ACHN (cell line): ENCODE measurements at places on chromosomes 1 and 21.
A peak's percentile ranks its signal among the peaks of the same experiment; 100 is the strongest.

- no peak for DNase-seq
These were observed 50.0 kb downstream of the FOXO6 start for GRCh38 chr1:41411229-41411628.

- no peak for DNase-seq
These were observed 14.1 kb upstream of the STXBP3 start for GRCh38 chr1:108732398-108732797.

DNA sequence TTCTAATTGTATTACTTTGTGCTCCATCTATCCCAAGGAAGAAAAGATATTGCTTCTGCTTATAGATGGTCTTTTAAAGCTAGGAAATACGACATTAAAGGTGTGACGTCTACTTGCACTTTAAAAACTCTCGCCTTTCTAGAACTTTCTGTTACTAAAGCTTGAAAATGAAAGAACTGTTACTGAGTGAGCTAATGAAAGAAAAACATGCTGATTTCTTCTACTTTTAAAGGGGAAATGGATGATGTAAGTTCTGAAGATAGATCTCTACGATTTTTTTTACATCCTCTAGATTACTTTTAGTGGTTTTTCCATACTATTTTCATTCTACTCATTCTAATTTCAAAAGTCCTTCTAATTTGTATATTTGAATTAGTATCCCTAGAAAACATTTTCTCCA lies 387.5 kb downstream of the USP25 start:
- DNase-seq: no peak

- no peak for DNase-seq
These were observed 10.3 kb downstream of the PRRX1 start for GRCh38 chr1:170674239-170674638.

DNA sequence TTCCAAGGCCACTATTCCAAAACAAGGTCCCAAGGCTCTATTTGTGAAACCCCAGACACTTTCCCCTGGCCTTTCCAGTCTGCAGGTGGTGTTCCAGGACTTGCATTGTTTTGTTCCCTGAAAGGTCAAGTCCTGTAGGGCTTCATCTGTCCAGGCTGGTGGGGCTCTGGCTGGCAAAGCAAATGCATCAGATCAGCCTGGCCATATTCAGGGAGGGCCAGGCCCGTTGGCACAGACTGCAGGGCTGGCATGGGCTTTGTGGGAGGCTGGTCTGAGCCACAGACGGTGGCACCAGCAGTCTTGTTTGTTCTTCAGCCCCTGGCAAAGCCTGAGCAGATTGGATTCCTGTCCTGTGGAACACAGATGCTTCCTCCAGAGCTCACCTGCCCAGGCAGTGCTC lies 93.0 kb downstream of the SPATA46 start:
- DNase-seq: no peak

DNA sequence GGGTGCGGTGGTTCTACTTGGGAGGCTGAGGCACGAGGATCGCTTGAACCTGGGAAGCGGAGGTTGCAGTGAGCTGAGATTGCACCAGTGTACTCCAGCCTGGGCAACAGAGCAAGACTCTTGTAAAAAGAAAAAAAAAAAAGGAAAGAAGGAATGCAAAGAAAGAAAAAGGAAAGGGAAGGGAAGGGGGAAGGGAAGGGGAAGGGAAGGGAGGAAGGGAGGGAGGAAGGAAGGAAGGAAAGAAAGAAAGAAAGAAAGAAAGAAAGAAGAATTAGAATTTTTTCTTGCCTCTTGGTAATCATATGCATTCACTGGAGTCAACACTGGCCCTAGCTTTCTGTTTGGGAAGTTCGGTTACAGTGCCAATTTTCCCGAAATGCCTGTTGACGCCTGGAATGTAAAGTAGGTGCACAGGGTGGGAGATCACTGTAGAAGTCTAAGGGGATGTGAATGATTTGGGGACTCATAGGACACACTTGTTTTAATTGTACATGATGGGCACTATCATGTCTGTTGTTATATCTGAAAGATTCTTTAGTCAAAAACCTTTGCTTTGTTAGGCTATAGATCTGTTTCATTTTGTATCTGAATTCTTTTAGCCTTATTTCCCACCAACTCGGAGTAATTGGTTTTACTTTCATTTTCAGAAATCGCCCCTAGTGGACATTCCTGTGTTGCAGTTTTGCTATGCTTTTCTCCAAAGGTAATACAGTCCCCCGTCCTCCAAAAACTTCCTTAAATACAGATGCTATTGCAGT lies 59.8 kb upstream of the MORC3 start:
- DNase-seq: peak; percentile 81

DNA sequence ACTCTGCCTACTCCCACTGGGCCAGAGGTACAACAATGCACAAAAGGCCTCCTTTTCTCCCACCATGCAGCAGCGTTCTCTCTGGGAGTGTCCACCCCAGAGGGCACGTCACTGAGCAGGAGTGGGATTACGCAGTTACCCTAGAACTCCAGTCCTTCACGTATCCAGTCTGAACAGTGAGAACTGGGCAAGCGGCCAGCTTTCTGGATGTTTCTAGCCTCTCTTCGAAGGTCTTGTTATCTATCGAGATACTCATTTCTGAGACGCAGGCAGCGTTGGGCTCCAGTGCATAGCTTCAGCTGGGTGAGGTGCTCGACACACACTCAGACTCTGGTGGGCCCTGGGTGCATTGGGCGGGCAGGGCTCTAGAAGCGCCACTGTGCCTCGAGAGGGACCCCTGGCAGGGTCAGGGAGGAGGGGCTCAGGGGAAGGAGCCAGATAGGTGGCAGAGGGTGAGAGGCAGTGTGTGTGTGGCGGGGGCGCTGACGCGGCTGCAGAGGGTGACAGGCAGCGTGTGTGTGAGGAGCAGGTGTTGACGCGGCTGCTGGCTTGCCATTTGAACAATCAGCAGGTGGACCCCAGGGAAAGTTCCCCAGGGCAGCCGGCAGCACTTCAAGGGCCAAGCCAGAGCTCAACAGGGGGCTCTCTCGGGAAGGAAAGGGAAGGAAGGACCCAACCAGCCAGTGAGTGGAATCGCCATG lies 27.9 kb downstream of the PRDM15 start:
- DNase-seq: no peak

- DNase-seq: no peak
These were observed at the start of gene CHD5 for GRCh38 chr1:6180268-6180706. Gene CHD5 (minus strand): TSS chr1:6180321. CDS start chr1:6180023, 298 bp downstream.

DNA sequence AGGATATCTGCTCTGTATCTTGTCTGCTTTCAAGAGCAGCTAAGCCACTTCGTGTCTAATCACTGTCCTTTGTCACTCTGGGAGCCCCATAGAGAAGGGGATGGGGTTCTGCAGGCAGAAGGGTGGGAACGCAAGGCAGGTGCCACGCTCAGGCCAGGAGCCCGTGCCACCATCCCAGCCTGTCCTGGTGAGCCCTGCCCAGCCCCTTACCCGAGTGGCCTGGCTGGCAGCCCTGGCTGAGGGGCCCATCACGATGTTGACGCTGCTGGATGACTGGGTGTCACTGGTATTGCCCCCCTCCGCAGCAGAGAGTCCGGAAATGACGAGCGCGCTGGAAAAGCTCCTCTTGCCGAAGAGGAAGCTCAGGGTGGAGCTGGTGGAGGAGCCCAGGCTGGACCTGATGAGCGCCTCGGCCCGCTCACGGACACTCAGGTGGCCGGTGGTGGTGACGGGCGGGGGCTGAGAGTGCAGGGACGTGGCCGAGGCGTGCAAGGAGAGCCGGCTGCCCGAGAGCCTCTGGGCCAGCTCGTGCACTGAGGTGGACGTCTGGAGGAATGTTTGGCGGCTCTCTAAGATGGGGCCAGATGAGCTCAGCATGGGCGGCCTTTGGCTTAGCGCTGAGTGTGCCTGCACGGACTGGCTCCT lies 35.6 kb downstream of the NTPCR start:
- DNase-seq: no peak

DNA sequence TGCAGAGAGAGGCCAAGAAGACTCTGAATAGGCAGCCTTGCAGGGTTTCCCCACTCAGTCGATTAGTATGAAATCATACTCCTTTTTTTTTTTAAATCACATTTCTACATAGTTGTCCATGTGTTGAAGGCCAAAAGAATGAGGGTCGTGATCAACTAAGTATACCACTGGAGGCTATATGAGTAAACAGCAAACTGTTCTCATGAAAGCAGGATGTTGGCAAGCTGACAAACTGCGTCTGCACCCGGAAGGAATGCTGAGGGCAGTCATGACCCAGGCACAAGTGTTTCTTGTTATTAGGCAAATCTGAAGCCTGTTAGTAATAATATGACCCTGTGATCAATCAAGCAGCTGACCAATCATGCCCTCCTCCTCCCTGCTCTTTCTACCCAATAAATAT lies 213.2 kb downstream of the USH2A start:
- DNase-seq: no peak

GRCh38 chr1:59917026-59917784 lies 9.4 kb downstream of the CYP2J2 start:
- no peak for DNase-seq

GRCh38 chr21:31503939-31504338 lies 155.6 kb upstream of the SOD1 start:
- DNase-seq: no peak

DNA sequence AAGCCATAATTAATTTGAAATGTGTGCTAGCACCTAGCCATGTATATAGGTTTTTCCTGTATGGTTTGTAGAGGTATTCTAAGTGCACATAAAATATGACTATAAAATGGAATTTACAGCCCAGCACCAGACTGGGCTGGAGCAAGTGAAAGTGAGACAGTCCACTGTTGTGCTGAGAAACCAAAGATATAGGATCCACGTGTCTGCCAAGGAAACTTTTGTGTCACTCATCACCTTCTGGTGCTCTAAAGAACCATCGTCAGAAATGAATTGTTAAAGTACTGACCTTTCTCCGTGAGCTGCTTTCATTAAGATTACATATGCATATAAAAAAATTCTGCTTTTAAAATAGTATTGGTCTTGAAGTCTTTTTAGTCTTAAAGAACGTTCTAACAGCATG lies 141.0 kb upstream of the ZC3H11B start:
- no peak for DNase-seq

DNA sequence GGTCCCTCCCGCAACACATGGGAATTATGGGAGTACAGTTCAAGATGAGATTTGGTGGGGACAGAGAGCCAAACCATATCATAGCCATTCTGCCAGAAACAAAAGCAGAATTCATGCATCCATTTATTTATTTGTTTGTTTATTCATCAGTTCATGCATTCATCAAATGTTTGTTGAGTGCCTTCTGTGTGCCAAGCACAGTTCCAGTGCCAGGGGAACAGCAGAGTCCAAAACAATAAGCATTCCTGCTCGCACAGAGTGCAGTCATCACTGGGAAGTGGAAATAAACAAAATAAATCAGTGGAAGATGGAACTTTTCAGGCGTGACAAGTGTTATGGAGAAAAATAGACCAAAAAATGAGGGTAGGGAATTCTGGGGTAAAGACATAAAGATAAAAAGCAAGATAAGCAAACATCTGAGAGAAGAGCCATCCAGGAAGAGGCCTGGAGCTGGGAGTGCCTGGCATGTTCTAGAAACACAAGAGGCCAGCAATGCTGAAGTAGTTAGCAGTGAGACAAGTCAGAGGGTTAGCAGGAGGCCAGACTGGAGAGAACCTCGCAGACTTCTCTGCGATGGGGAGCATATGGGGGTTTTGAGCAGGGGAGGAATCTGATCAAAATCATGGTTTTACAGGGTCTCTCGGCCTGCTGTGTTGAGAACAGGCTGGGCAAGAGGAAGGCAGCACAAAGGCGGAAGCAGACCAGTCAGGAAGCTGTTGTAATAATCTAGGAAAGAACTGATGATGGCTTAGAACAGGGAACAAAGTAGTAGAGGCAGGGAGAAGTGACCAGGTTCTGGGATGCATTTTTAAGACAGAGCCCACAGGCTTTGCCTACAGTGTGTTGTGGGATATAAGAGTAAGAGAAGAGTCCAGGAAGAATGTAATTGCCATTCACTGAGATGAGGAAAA lies 113.2 kb downstream of the GLUL start:
- DNase-seq: no peak

DNA sequence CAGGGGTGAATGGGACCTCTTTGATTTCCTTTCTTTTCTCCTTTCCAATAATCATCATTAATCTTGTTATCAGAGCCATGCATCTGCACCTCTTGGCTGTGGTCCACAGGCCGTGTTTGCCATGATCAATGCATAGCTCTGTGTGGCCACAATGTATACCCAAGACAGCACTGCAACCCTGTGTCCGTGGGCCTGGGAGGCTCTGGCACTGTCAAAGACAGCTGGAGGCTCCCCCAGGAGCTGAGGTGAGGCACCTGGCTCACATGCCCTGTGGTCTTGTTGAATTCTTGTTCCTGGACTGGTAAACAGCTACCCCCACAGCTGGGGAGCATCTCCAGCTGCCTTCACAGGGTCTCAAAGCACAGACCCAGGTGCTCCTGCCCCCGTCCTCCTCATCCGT lies 67.2 kb upstream of the SELENON start:
- DNase-seq: no peak

DNA sequence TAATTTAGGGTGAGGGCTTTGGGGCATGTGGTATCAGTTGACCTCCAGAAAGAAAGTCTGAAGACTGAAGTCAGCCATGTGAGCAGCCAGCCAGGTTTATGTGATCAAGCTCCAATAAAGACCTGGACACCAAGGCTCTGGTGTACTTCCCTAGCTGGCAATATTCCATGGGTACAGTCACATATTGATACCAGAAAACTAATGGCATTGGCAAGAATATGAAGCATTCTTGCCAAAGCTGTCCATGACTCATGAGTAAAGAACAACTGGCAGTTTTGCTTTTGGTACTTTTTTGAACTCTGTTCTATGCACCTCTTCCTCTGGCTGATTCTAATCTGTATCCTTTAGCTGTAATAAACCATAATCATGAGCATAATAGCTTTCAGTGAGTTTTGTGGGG lies 415.3 kb upstream of the CAMK1G start:
- DNase-seq: peak; percentile 46

DNA sequence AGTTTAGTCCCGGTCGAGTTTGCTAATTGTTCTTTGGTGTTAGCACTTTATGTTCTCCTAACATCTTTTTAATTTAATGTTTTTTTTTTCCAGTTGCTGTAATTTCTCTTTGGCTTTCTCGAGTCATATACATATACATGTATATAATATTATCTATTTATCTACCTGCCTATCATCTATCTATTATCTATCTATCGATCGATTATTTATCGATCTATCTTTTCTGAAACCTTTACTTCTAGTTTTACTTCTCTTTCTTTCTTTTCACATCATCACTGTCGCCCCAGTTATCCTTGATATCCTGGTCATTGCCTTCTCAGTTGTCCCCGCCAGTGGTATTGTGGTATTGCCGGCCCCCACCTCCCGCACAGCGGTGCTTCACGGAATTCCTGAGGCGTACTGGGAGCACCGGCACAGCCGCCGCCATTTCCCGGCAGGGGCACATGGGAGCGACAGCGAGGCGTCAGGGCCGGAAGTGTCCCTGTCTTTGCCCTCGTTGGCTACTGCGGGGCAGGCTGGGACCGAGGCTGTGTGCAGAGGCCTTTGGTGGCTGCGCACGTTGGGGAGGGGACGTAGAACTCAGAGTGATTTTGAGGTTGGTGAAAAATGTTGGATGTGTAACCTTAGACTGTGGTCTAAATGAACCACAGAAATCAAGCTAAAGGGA lies 101.1 kb downstream of the NUF2 start:
- no peak for DNase-seq

DNA sequence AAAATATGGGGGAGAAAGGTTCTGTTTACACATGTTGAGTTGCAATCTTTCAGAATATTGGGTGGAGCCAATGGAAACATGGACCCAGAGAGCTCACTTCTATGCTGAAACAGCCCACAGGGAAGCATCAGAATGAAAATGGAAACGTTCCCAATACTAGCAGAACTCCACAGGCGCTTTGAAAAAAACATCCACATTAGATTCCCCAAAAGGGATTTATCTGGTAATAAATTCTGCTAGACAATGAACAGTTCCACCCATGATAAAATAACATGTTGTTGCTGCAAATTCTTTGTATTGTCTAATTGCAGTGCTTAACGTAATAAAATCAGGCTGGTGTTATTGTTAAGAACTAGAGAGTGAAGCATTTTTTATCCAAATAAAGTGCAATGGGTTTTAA lies 197.0 kb downstream of the GABPA start:
- DNase-seq: no peak
